ENCODE measurements at places on chromosomes 1 and 21.

DNA sequence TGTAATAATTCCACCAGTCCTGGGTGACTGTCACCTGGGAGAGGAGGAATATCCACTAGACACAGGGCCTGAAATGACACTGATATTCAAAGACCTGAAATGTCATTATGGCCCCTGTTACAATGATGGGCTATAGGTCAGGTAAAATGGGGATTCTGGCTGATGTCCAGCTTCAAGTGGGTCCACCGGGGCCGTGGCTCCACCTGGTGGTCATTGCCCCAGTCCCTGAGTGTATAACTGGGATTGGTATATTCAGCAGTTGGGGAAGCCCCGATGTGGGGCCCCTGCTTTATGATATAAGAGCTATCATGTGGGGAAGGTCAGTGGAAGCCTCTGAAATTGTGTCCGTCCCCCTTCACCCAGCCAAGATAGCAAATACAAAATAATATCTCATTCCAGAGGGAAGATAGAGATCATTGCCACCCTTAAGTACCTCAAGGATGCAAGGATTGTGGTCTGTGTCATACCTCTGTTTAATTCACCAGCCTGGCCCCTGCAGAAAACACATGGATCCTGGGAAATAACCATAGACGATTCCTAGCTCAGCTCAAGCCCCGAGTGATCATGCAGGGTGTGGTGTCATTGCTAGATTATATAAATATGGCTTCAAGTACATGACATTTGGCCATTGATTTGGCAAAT, 19.4 kb downstream of the PLEKHO1 start:
- no peak for DNase-seq

DNA sequence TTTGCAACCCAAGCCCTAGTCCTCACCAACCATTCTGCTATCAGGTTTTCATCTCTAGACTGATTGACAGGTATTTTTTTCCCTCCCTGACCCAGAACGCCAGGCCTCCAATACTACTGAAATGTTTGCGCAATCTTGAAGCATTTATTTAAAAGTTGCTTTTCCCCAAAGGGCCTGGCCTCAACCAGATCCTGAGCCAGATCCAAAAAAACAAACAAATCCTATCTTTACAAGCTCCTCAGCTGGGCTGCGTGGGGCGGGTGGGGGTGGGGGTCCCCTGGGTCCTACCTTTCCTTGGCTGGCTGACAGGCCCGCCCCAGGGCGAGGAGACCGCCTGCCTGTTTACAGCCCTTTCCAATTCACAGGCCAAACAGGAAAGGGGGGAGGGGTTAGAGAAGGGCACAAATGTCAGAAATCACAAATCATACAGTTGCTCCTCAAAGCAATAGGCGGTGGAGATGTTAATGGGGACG, 98.8 kb downstream of the FOXD2 start:
- DNase-seq, result no peak

- DNase-seq, result no peak
Observed at GRCh38 chr1:186634511-186634910, 45.7 kb downstream of the PTGS2 start.

- no peak for DNase-seq
Observed at GRCh38 chr1:61978796-61979195, 215.9 kb upstream of the L1TD1 start.

- DNase-seq, result no peak
Observed at GRCh38 chr1:50562106-50562505, 138.9 kb upstream of the DMRTA2 start.

GRCh38 chr1:96515430-96515829, 206.2 kb upstream of the PTBP2 start:
- DNase-seq, result no peak

DNA sequence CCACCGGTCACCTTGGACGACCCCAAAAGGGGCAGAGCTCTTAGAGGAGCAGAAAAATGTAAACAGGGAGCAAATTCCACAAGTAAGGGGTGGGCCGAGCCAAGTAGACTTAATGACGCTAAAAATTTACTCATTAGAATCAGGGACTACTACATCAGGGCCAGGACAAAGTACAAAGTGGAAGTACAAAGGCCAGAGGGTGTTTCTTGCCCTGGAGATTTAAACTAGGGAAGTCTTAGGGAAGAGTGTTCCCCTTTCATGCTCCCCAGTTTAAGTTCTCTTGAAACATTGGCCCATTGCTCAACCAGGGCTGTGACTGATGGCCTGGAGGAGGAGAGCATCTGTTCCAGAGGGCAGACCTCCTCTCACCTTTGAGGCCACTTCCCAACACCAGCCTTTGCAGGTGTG, 48.6 kb downstream of the BACH1 start:
- no peak for DNase-seq

- DNase-seq, result no peak
Observed at GRCh38 chr21:35606578-35606977, 453.7 kb downstream of the SETD4 start.

GRCh38 chr1:243977094-243977493, 74.0 kb upstream of the ZBTB18 start:
- no peak for DNase-seq

- no peak for DNase-seq
Observed at GRCh38 chr1:29983321-29983720, 740.1 kb downstream of the MATN1 start.
